A549 treated with AZD2906 at 1 μM for 4 hours (cell line): ENCODE measurements at places on chromosomes 7 and 10. TPM values are rescaled to one million over a fixed set of nuclear protein-coding genes. Genes with fewer than 3 reads are reported as not detected.

The CDNF gene
- 0.77 to 1.3 TPM (median 0.92 TPM) in 5 replicates for total RNA-seq

The PHKG1 gene
- 0.31 to 0.66 TPM (median 0.54 TPM) in 5 replicates for total RNA-seq

The LRRC4 gene
- total RNA-seq = not detected in 5 replicates

The GLI3 gene
- 0.08 to 0.30 TPM (median 0.23 TPM) in 5 replicates for total RNA-seq

The HDAC9 gene
- total RNA-seq = 0.14 to 0.24 TPM (median 0.20 TPM) in 5 replicates

The NUDT13 gene
- 2.6 to 3.0 TPM (median 2.9 TPM) in 5 replicates for total RNA-seq

The CCL26 gene
- total RNA-seq = 7.7 to 10.9 TPM (median 7.9 TPM) in 5 replicates

The LDB3 gene
- 0.08 to 0.24 TPM (median 0.16 TPM) in 5 replicates for total RNA-seq

The CYP2C18 gene
- total RNA-seq = 0.05 to 0.09 TPM (median 0.06 TPM) in 5 replicates

The TFR2 gene
- total RNA-seq = 2.1 to 2.8 TPM (median 2.5 TPM) in 5 replicates

The CEP41 gene
- 11.2 to 12.4 TPM (median 11.7 TPM) in 5 replicates for total RNA-seq

The FIS1 gene
- total RNA-seq = 129 to 149 TPM (median 142 TPM) in 5 replicates

The CTAGE8 gene
- not detected in 5 replicates for total RNA-seq

The OPN4 gene
- total RNA-seq = not detected in 5 replicates

The DNAJB12 gene
- total RNA-seq = 32.1 to 34.5 TPM (median 32.7 TPM) in 5 replicates

The COPS6 gene
- 144 to 180 TPM (median 173 TPM) in 5 replicates for total RNA-seq

The RGR gene
- not detected in 5 replicates for total RNA-seq

The MYL7 gene
- total RNA-seq = not detected in 5 replicates

The ACSM6 gene
- total RNA-seq = not detected in 5 replicates

The METTL27 gene
- total RNA-seq = 6.8 to 13.2 TPM (median 10.6 TPM) in 5 replicates

The SRGN gene
- 93.8 to 136 TPM (median 99.6 TPM) in 5 replicates for total RNA-seq

The SHH gene
- 0.39 to 0.75 TPM (median 0.46 TPM) in 5 replicates for total RNA-seq

The WDR86 gene
- 0.13 to 0.26 TPM (median 0.20 TPM) in 5 replicates for total RNA-seq

The TWIST1 gene
- 1.4 to 3.7 TPM (median 3.3 TPM) in 5 replicates for total RNA-seq

The PALD1 gene
- total RNA-seq = 5.4 to 7.6 TPM (median 6.5 TPM) in 5 replicates

The EMX2 gene
- total RNA-seq = 0.03 TPM in 1 of 5 replicates, not detected in the others

The ELMO1 gene
- total RNA-seq = 3.0 to 3.9 TPM (median 3.4 TPM) in 5 replicates

The LAMB4 gene
- 0.06 to 0.39 TPM (median 0.17 TPM) in 5 replicates for total RNA-seq

The RNF133 gene
- total RNA-seq = not detected in 5 replicates

The HOXA2 gene
- total RNA-seq = 0.40 to 0.85 TPM (median 0.76 TPM) in 5 replicates

The ACTL6B gene
- not detected in 5 replicates for total RNA-seq

The CDC14C gene
- total RNA-seq = 0.03 TPM in 1 of 5 replicates, not detected in the others

The UNCX gene
- total RNA-seq = 0.05 to 0.06 TPM in 2 of 5 replicates, not detected in the others

The HHEX gene
- total RNA-seq = 12.8 to 14.7 TPM (median 13.9 TPM) in 5 replicates

The PLXNA4 gene
- 0.18 to 0.85 TPM (median 0.56 TPM) in 5 replicates for total RNA-seq

The TLL2 gene
- total RNA-seq = 0.06 to 0.12 TPM (median 0.07 TPM) in 5 replicates

The STAG3 gene
- 0.14 to 0.42 TPM (median 0.18 TPM) in 5 replicates for total RNA-seq

The MYO3A gene
- total RNA-seq = 0.15 TPM in 1 of 5 replicates, not detected in the others

The ACBD7 gene
- 1.0 to 1.4 TPM (median 1.2 TPM) in 5 replicates for total RNA-seq

The PNLIP gene
- 0.13 to 0.28 TPM (median 0.14 TPM) in 4 of 5 replicates, not detected in the other for total RNA-seq

The TUBAL3 gene
- total RNA-seq = 0.23 to 0.31 TPM (median 0.31 TPM) in 5 replicates

The DYNC1I1 gene
- 0.15 to 0.29 TPM (median 0.16 TPM) in 5 replicates for total RNA-seq

The PHYH gene
- 28.7 to 36.6 TPM (median 31.0 TPM) in 5 replicates for total RNA-seq

The ITGA8 gene
- total RNA-seq = 0.02 TPM in 1 of 5 replicates, not detected in the others

The OR6V1 gene
- total RNA-seq = not detected in 5 replicates

The HOXA5 gene
- total RNA-seq = 3.3 to 5.9 TPM (median 4.0 TPM) in 5 replicates

The ANKRD61 gene
- 0.51 to 0.78 TPM (median 0.71 TPM) in 5 replicates for total RNA-seq

The MET gene
- 60.6 to 91.7 TPM (median 72.1 TPM) in 5 replicates for total RNA-seq

The EBLN1 gene
- total RNA-seq = 0.05 to 0.09 TPM in 2 of 5 replicates, not detected in the others

The LBX1 gene
- not detected in 5 replicates for total RNA-seq
